Muscle of arm (tissue), 14 donors: ENCODE measurements at places on chromosomes 3 and 15. TPM values are rescaled to one million over a fixed set of nuclear protein-coding genes. Genes with fewer than 3 reads are reported as not detected.

The RHCG gene
- not detected for polyA plus RNA-seq

The ARHGEF26 gene
- 19.4 TPM for polyA plus RNA-seq

The SLC28A1 gene
- 0.24 TPM for polyA plus RNA-seq

The FAM107A gene
- polyA plus RNA-seq, result 1.5 TPM

The KNL1 gene
- 57.9 TPM for polyA plus RNA-seq

The COL6A5 gene
- 0.12 TPM for polyA plus RNA-seq

The STRA6 gene
- polyA plus RNA-seq, result 1.0 TPM

The TUSC7 gene
- not detected for polyA plus RNA-seq

The GATM gene
- polyA plus RNA-seq, result 134 TPM

The PLCB2 gene
- polyA plus RNA-seq, result 6.4 TPM

The IFT122 gene
- polyA plus RNA-seq, result 39.3 TPM
